Activated naive CD8-positive, alpha-beta T cell treated with anti-CD3 and anti-CD28 coated beads, Interleukin-2, amount 50 U/mL, for 24 hours (primary cell): ENCODE measurements at places on chromosomes 6 and 20.

DNA sequence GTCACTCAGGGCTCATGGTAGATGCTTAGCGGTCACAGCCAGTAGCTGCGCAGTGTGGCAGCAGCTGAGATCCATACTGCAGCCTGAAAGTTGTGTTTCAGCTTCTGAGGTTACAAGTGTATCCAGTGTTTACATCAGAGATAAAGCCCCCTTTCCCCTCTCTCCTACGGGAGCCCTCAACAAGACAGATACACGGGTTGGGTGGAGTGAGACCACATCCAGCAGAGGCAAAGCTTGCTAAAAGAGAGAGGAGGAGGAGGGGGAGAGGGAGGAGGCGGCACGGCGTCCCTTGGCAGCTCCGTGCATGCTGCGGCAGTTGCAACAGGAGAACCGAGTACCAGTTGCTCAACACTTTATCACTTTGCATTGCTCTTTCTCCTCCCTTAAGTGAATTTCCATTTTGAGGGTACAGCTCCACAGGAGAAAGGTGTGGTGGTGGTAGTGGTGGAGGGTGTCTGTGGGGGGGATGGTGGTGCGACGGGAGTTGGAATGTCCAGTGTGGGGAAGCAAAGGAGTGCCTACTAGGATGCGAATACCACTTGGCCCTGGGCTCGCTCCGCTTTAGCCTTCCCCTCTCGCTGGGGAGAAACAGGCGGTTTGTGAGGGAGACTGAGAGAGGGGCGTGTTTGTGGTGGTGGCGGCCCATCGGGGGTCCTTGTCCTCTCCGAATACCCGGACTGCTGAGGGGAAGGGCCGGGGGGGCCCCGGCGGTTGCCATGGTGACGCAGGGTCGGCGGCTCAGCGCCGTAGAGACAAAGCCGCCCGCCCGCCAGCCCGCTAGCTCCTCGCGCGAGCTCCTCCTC is 405 bp upstream of the RNF182 start:
- peak; percentile 44 for DNase-seq

DNA sequence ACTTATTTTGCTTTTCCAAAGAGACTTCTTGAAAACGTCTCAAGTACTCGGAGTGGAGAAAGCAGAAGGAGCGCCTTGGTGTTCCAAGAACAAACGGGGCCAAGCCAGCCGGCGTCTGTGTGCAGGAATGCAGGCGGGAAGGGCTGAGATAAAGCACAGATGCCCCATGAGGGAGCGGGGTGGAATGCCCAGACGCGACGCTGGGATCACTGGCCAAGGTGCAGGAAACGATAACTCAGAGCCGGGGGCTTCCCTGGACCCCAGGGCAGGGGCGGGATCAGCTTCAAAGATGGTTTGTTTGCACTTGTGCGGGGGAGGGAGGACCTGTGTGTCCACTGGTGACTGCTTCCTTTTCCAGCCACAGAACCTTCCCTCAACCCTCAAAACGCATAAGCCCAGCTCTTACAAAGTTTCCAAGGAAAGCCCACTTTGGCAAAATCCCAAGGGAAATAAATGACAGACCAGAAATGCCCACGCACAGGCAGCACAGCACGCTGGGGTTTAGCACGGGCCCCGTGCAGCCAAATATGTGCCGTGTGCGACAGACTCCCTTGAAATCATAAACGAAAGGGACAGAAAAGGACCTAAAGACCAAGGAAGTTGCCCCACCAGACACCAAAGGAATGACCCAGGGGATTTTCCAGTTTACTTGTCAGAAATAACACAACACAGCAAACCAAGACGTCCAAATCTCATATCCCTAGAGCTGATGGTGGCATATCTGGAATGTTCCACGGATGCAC is 113.9 kb downstream of the NFATC2 start:
- no peak for DNase-seq

DNA sequence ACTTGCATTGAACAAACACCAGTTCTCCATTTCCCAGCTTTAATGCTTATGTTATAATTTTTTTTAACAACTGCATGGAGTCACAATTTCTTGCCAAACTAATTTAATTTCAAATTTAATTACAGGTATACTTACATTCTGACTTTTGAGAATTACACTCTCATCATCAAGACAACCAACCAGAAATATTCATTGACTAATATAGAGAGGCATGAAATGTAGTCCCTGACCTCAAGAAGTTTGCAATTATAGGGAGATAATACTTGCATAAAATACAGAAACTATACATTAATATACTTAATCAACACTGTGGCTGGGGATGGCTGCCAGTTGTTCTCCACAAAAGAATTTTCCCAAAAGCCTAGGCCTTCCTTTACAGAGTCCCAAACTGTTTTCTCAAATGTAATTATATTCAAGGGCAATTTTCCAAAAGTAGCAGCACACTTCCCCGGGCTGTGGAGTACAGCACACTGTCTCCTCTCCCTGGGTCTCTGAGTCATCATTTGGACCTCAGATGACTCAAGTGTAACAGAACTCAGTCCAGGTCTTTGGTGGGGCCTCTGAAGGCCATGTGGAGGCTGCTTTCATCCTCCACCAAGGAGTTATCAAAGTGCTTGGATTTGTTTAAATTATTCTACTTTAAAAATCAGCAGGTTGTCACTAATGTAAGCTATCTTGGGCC is 114.1 kb downstream of the KIF16B start:
- DNase-seq = no peak

DNA sequence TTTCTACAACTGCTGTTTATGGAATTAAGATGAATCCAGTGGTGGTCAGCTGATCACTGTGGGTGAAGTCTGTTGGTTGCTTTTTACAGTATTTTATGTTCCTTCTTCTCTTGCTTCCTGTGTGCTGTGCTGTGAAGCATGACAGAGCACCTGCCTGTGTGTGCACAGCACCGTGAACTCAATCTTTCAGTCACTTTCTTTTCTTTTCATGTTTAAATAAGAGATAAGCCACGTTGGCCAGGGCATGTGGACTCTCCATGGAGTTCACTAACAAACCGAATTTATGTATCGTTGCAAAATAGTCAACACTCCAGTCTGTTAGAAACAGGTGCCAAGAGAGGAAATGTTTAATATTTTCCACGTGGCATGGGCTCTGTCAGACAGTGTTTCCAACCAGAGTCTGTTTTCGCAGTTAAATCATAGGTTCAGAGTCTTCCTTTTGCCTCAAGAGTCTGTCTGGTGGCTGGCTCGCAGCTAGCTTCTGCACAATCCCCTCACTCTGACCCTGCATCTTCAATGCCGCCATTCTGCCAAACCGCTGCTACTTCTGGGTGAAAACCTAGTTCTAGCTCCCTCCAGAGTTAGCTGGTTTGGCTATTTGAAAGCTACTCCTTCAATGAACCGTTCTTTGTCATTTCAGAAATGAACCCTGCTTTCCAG is 73.2 kb downstream of the QRSL1 start:
- DNase-seq = no peak

DNA sequence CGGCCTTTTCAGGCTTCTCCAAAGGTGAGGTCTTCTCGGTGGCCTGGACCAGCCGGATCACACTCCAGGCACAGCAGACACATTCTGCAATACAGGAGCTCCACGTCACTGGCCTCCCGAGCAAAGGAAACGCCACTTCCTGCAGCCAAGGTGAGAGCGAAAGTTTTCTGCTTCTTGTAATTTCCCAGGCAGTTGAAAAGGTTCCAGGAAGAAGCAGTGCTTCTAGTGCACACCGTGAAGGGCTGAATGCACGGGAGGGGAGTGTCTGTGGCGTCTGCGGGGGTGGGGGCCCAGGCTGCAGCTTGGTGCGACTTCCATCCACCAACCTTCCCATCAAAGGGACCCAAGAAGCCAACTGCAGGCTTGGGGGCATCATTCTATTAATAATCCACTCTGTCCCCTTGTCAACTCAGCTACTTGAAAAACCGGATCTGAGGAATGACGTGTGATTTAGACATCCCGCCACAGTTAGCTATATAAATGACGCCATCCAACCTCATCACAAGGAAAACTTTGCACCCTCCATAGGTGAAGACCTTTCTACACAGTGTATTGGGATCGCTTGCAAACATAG is 61.1 kb downstream of the NFATC2 start:
- DNase-seq = peak; percentile 62

GRCh38 chr20:19885939-19886660 is 128.0 kb downstream of the RIN2 start:
- DNase-seq = no peak

DNA sequence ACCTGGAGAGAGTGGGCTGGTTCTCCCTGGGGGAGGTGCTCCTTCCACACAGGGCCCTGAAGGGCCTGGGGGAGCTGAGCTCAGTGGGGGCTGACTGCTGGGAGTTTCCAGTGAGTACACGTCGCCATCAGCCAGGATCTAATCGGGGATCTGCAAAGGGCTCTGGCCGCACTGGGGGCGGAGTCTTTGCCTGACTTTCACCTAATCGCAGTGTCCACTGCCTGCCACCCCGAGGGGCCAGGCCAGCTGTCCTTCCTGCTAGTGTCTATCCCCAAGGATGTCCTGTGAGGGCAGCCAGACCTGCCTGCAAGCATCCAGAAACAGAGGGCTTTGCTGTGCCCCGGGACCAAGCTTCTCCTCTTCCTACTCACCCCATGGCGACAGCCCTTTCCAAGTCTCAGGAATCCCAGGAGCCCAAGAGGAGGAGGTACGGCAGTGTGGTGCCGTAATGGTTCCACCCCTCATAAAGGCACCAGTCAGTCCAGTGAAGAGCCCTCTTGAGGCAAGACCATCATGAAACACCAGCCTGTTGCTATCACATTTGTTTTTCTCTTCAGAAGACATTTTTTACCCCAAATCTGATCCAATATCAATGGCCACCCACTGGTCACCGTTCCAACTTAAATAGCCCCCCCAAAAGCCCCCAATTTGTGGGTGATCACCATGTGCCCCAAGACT is 243.1 kb upstream of the ECI2 start:
- DNase-seq = no peak

DNA sequence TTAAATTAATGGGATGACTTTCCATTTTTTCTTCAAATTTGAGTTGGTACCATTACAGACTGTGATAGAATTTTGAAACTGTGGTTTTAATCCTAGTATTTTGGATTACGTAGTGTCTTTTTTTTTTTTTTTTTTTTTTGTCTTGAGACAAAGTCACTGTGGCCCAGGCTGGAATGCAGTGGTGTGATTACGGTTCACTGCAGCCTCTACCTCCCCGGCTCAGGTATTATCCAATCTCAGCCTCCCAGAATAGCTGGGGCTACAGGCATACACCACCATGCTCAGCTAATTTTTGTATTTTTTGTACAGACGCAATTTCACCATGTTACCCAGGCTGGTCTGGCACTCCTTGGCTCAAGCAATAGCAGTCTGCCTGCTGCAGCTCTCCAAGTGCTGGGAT is 87.1 kb downstream of the SOX4 start:
- no peak for DNase-seq

GRCh38 chr6:97867177-97867576 is 584.2 kb upstream of the MMS22L start:
- DNase-seq = no peak

GRCh38 chr6:168050225-168050880 is 28.7 kb downstream of the FRMD1 start:
- DNase-seq = no peak

- no peak for DNase-seq
These were observed 1.4 kb upstream of the CLPSL2 start for GRCh38 chr6:35775031-35775430.

GRCh38 chr20:37096415-37097041 is 731 bp upstream of the RBL1 start:
- no peak for DNase-seq

- DNase-seq = no peak
These were observed 41.1 kb upstream of the GTSF1L start for GRCh38 chr20:43767686-43768474.

DNA sequence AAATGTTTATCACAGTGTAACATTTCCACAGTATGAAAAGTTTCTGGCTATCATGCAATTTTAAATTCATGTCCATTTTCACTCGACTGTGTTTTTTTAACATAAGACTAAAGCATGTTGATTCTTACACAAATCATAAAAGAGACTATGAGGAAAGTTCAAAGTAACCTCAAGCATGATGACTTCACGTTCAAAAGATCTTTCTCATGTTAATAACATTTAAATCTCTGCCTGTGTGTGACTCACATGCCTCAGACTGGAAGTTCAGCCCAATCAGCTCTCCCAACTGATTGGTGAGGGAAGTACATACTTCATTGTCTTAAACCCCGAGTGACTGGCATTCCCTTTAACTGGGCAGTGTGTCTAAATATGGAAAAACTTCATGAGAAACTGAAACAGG is 37.4 kb downstream of the ATXN1 start:
- DNase-seq = no peak

GRCh38 chr6:73353636-73354593 is at the start of gene DPPA5:
DPPA5 (minus strand) TSS chr6:73354276; CDS start chr6:73354225, 51 bp downstream.
- no peak for DNase-seq

GRCh38 chr6:41578217-41579087 is 32.3 kb downstream of the FOXP4 start:
- no peak for DNase-seq

GRCh38 chr20:62506087-62506486 is 30.3 kb upstream of the GATA5 start:
- DNase-seq = no peak

- no peak for DNase-seq
These were observed 1.2 kb downstream of the TSBP1 start for GRCh38 chr6:32370505-32370904.

- peak; percentile 50 for DNase-seq
These were observed 538 bp upstream of the GRM1 start for GRCh38 chr6:146028252-146028795.

DNA sequence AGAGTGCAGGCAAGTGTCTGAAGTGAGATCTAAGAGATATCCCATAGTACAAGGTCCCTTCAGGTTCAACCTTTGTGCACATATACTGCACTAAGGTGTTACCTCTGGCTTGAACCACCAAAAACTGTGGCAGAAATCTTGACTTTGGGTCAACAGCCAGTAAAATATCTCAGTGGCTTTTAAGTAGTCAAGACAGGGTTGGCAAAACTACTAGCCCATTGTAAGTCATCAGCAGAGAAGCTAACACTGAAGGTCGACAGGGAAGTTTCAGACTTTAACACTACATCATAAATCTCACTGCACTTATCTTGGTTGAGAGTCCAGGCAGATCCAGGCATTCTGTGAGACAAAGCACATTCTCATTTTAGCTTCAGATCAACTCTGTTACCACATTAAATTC is 1684.7 kb downstream of the HACE1 start:
- DNase-seq = no peak

DNA sequence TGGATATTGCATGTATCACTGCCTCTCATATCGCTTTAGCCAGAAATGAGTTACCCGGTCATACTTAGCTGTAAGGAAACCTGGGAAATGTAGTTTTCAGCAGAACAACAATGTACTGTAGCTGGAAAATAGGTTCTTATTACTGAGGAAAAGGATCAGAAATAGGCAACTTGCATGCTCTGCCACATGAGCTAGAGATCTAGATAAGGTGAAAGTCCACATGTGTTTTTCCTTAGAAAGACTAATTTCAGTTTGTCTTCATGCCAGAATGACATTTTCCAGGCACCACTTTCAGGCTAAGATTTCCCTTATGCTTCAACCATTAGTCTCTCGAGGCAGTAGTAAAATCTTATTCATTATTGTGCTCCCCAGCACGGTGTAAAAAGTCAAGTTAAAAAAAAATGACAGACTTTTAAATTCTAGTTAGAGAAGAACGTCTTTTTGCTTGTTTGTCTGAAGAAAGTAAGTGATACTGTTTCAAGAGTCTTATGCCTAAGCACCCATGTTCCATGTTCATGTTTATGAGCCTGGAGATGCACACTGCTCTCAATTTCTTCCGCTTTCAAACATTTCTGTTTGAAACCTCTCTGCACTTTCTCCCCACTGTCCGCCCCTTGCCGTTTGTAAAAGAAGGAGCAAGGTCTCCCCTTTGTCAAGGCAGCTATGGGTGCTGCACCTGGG is 67.6 kb downstream of the ZNF831 start:
- DNase-seq = no peak
